ENCODE measurements at places on chromosomes 12 and 14.

DNA sequence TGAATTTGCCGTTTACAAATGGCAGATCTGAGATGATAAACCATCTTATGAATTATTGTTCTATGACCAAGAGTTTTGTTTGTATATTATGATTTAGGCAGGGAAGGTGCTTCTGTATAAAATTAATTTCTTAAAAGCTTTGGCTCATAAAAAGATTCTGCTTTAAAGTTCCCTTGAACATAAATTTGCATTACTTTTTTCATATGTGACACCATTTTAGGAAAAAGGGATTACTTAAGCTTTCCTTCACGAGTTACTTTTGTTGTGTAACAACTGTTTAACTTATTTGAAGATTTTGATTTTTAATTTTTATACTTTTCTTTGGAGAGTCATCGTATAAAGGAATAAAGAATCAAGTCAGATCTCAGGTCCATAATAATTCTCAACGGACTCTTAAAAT is 3.3 kb downstream of the ETNK1 start:
- no peak for DNase-seq

DNA sequence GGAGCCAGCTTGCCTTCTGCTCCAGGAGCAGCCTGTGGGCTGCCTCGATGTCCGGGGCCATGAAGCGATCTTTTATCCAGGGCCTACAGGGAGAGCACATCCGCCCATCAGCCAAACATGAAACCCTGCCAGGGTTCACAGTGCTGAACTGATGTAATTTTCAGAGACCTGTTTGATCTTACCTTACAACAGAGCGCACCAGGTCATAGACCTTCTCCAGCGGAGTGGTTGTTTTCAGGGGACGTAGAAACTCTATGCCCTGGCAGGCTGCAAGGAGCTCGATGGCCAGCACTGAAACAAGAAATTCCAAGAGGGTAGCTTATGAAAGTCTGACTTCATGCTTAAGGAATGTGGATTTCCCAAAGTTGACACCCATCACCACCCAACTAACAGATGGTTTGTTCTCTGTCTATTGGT is 19.7 kb downstream of the HAL start:
- no peak for DNase-seq

GRCh38 chr14:64906022-64906421 is 8.2 kb upstream of the CHURC1 start:
- DNase-seq, result no peak

GRCh38 chr12:107241411-107241810 is 148.1 kb upstream of the CRY1 start:
- DNase-seq, result no peak

DNA sequence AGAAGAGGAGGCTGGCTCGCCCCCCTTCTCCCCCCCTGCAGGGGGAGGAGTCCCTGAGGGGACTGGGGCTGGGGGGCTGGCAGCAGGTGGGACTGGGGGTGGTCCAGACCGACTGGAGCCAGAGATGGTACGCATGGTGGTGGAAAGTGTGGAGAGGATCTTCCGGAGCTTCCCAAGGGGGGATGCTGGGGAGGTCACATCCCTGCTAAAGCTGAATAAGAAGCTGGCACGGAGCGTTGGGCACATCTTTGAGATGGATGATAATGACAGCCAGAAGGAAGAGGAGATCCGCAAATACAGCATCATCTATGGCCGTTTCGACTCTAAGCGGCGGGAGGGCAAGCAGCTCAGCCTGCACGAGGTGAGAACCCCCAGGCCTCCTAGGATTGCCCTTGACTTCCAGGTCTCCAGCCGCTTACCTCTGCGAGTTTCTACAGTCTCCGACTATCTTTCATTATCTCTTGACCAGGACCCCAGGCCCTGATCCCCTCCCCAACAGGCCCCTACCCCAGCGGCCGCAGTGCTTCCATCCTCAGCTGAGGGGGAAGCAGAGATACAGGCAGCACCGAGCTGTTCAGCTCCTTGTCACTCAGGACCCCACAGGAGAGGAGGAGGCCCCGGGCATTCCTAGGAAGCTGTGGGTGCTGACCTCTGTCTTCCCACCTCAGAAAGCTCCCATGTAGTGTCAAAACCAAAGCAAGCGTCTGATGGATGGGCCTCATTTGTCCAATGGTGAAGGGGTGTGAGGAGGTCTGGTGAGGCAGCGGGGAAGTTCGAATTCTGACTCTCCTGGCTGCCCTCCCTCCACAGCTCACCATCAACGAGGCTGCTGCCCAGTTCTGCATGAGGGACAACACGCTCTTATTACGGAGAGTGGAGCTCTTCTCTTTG is 3.0 kb downstream of the NAB2 start:
- DNase-seq, result no peak

- no peak for DNase-seq
Observed at GRCh38 chr12:107702106-107702505, 16.5 kb downstream of the PWP1 start.
